ENCODE measurements at places on chromosomes 1 and 21.

- DNase-seq = no peak
Measured at GRCh38 chr1:161427733-161428516, 60.2 kb upstream of the CFAP126 start.

GRCh38 chr1:102182603-102183260 lies 186.0 kb upstream of the OLFM3 start:
- no peak for DNase-seq

DNA sequence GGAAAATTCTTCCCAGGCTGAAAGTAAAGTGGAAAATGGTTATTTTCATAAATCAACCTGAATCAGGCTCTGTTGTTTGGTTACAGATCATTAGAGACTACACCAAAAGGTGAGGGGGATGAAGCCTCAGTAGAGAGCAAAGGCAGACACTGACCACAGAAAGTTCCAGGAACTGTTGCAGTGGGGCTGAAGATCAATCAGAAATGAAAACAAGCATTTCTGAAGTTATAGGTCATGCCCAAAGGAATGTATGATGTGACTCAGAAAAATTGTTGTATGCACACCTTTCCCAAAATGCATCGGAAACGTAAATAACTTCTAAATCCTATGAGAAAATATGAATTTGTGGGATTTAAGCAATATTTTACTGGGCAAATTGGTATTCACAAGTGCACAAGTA lies 63.3 kb downstream of the FYB2 start:
- DNase-seq = no peak

DNA sequence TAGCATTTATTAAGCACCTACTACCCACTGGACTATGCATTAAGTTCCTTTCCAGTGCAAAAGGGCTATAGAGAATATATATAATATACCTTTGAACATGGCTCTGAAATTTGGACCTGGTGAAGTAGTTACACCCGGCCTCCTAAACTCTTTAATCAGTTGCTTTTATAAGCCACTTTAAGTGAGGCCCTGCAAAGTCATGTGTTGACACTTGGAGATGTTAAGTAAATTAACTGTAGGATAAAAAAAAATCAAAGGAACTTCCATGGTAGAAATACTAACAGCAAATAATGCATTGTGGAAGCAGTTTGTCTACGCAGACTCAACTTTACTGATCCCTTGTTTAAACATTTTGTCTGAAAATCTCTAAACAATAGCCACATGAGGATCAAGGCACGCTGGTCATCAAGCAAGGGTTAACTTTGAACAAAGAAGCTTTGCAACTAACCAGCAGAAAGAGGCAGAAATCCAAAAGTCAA lies 283.9 kb downstream of the VAV3 start:
- DNase-seq = no peak

DNA sequence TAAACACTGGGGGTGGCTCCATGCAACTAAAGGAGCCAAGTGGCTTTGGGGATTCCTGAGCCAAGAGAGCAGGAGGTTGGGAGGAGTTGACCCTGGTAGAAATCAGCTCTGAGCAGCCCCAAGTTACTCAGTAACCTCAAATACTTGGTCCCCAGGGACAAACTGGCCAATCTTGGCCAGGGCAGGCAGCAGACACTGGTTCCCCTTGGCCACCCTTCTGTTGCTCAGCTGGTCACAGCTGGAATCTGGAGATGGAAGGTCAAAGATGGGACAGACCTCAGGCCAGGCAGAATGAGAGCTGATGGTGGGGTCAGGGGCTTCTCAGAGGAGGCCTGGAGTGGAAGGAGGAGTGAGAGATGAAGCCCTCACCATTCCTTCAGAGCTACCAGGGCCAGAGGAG lies 3.3 kb upstream of the RHBG start:
- no peak for DNase-seq

GRCh38 chr21:36756527-36756926 lies 57.6 kb downstream of the SIM2 start:
- DNase-seq = no peak

GRCh38 chr1:229943988-229944743 lies 122.9 kb upstream of the GALNT2 start:
- DNase-seq = no peak

DNA sequence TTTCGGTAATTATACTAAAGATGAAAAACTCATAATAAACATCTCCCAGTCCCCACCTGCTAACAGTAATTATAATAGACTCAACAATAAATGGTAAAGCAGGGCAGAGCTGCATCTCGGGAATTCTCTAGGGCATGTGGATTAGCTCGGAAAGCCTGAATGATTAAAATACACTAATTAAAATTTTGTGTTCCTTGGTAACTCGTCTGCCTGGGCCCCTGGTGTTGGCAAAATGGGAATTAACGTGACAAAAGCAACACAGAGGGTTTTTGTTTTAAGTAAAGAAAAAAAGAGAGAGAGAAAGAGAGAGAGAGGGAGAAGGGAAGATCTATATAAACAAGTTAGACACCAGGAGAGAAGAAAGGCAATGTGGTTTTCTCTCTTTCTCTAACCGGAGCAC lies 62.1 kb downstream of the CASZ1 start:
- DNase-seq = no peak

DNA sequence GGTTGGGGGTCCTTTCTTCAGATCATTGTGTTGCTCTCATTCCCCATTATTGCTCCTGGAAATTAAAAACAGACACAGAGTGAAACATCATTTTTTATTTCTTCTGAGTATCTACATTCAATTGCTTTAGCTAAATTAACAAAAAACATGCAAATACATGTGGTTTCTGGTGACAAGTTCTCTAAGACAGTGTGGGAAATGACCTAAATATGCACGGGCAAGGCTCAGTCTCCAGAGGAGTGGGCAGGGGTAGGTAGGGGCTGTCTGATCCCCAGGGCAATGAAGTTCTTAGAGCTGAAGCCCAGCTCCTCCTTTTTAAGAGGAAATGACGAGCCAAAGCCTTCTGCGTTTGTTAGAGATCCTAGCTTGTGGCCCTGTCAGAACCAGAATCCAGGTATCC lies 4.5 kb downstream of the LEFTY2 start:
- DNase-seq = no peak

DNA sequence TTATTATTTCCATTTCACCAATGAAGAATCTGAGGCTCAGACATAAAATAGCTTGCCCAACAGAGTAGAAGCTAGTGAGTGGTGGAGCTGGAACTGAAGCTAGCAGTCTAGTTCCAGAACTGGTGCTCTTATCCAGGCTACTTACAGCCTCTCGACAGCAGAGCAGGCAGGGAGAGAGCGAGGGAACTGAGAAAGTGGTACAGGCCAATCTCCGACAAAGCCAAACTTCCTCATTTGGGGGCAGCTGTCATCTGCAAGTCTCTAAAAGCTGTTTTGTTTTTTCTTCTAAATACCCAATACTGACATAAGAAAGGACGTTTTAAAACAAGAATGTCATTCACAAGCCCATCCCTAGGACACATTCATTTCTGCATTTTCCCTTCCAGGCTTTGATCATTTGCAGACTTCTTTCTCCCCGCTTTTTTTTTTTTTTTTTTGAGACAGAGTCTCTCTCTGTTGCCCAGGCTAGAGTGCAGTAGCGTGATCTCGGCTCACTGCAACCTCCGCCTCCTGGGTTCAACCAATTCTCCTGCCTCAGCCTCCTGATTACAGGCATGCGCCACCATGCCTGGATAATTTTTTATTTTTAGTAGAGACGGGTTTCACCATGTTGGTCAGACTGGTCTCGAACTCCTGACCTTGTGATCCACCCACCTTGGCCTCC lies 20.0 kb downstream of the YIPF1 start:
- DNase-seq = no peak

- DNase-seq = no peak
Measured at GRCh38 chr1:214107322-214108096, 119.7 kb downstream of the PROX1 start.

DNA sequence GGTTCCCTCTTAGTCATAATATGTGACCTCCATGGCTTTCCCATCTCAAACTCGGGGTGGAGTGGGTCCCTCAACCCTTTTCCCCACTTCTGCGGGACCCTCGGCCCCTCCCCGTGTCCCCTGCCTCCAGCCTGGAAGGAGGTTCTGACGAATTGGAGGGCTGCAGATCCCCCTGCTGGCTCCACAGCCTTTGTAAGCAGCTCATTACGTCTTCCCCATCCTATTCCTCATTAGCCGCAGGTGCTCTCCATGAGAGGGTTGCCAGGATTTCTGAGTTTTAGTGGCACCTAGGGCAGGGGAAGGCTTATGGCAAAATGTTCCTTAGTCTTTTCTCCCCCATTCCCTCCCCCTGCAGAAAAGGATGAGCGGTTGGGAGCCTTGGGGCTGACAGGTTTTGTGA lies 8.3 kb downstream of the ACTL8 start:
- DNase-seq = no peak

DNA sequence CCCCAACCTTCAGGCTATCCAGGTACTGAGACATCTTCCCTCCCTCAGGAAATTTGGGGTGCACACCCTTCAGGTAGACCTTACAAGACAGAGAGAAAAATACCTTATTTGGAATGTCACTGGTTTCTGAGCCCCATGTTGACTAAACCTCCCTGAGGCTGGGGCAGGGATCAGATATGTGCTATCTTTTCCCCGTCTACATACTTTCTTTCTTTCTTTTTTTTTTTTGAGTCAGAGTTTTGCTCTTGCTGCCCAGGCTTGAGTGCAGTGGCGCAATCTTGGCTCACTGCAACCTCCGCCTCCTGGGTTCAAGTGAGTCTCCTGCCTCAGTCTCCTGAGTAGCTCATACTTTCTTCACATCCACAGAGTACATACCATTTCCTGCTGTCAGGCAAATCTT lies 1.6 kb downstream of the CYB5R1 start:
- DNase-seq = no peak

DNA sequence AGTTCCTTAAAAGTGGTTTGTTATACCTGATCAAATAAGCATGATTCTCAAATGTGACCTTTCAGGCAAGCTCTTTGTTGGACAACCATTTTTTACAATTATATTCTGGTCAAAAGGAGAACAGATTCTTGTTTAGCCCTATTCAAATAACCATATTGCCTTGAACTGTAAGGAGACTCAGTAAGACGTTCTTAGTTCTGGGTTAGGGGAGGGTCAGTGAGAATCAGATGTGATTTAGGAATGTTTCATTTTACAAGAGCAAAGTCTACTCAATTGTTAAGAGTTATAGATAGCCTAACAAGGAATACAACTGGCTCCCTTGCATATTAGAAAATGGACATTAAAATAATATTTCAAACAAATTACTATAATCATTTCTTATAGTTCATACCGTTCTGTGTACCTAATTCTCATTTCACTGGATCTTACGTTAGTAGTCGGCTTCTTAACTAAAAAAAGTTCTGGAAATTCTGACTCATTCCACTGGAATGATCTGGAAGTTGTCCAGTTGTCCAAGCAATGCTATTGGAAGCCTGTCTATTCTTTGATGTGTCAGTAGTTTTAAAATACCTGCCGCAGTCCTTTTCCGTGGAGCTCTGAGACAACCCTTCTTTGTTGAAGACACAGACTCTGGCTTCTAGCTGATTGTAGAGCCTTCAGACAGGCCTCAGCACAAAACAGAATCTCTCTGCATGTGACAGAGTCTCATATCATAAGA lies 88.8 kb downstream of the MAST2 start:
- DNase-seq = no peak

GRCh38 chr1:240462766-240463395 lies 149.1 kb downstream of the GREM2 start:
- no peak for DNase-seq

- no peak for DNase-seq
Measured at GRCh38 chr1:219113261-219113660, 60.4 kb upstream of the LYPLAL1 start.

DNA sequence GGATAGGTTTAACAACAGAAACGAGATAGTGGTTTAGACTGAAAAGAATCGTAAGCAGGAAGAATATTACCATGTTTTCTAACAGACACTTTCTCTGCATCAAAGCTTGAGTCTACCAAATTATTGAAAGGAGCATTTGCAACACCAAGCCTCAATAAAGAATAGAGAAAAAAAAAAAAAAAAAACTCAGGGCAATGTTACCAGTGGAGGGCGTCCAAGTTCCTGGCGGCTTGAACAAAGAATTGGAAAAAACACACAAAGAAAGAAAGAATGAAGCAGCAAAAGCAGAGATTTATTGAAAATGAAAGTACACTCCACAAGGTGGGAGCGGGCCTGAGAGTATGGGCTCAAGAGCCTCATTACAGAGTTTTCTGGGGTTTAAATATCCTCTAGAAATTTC lies 686.5 kb upstream of the ADGRL2 start:
- no peak for DNase-seq

- no peak for DNase-seq
Measured at GRCh38 chr1:2874607-2875480, 73.4 kb upstream of the TTC34 start.

GRCh38 chr1:38815903-38816627 lies 43.5 kb downstream of the RRAGC start:
- no peak for DNase-seq

DNA sequence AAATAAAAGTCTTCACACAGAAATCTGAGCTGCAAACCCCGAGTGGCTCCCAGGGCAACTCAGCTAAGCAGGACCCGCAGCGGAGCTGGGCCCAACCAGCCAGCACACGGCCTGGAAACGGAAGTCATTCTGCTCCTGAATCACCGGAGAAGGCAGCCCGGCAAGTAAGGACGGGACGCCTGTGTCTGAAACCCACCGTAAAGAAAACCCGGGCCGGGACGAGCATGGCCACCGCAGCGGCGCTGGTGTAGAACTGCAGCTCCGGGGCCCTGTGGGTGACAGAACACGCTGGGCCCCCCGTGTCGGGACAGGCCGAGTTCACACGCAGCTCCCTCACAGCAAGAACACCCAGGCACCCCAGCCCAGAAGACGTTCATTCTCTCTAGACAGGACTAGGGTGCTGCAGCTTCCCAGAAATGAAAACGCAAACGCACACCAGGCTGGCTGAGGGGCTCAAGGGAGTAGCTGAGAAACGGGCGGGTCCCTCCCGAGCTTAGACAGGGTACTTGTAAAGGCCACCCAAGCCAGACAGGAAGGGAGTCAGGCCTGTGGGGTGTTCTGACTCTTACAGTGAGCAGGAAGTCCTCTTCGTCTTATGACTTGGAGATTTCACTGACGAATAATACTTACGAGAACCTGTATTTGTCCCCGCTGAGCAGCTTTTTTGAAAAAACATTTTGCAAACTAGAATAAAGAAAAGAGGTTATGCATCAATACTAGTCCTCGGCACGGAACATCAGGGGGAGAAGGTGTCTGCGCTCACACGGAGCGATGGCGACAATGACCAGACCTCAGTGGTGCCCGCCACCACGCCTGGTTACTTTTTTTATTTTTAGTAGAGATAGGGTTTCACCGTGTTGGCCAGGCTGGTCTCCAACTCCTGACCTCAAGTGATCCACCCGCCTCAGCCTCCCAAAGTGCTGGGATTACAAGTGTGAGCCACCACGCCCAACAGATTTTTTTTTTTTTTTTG lies 10.9 kb upstream of the CDK11B start:
- DNase-seq = no peak

DNA sequence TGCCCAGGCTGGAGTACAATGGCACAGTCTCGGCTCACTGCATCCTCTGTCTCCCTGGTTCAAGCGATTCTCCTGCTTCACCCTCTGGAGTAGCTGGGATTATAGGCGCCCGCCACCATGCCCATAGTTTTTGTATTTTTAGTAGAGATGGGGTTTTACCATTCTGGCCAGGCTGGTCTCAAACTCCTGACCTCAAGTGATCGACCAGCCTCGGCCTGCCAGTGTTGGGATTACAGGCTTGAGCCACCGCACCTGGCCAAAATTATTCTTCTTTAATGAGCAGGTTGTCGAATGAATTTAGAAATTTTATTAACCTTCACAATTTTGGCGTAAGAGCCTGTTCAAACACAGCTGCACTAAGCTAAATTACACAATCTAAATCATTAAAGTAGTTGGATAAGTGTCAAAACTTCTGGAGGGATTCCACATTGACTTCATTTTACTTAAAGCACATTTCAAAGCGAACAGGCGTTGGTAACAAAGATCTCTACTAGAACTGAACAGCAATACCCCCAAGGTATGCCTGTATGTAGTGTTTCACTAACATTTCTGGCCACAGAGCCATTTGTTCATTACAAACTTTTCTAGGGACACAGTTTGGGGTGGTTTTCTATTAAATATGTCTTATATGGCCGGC lies 5.2 kb upstream of the CTH start:
- DNase-seq = no peak
